EL (cell line): ENCODE measurements at places on chromosomes 1 and 21.

GRCh38 chr1:237012788-237013383, 8.6 kb upstream of the MT1HL1 start:
- peak; percentile 3 for DNase-seq

- DNase-seq = no peak
These were observed 220.1 kb upstream of the SAMSN1 start for GRCh38 chr21:14766241-14766640.

DNA sequence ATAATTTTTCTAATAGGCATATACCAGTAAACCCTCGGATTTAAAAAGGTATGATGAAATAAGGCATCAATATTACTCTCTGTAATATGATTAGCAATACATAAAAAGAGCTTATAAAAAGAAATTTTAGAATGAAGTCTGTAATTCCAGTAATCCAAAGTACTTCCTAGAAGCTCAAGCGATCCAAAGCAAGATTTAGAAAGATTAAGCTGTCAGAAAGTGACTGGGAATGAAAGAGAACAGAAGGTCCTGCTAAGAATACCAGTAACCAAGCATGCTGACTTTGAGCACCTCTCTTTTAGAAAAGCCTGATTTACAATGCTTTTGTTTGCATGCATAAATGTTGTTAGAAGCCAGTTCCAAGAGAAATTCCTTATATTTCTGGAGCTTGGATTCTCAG, 125.1 kb downstream of the GIPC2 start:
- no peak for DNase-seq

DNA sequence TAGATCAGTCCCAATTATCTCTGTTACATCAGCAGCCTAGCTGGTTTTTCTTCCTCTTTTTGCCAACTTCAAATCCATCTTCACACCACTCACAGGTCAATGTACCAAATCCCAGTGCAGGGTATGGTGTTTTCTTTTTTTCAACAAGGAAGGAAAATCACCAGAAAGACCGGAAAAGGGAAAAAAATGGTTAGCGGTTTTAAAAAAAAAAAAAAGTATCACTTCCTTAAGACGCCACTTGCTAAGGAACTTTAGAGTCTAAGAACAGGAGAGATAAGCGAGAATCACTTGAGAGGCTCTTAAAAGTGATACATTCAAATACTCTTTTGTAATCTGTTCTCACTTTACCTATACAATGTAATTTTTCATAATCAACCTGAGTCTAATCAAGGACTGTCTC, 3.1 kb upstream of the OR10J1 start:
- no peak for DNase-seq

GRCh38 chr1:232510367-232511110, 119.4 kb downstream of the SIPA1L2 start:
- DNase-seq = no peak

- DNase-seq = peak; percentile 86
These were observed 34.0 kb downstream of the MAP3K7CL start for GRCh38 chr21:29164323-29164942.
